ENCODE measurements at places on chromosomes 1 and 21.

- no peak for DNase-seq
Observed at GRCh38 chr1:23966973-23967493, 7.4 kb downstream of the PNRC2 start.

DNA sequence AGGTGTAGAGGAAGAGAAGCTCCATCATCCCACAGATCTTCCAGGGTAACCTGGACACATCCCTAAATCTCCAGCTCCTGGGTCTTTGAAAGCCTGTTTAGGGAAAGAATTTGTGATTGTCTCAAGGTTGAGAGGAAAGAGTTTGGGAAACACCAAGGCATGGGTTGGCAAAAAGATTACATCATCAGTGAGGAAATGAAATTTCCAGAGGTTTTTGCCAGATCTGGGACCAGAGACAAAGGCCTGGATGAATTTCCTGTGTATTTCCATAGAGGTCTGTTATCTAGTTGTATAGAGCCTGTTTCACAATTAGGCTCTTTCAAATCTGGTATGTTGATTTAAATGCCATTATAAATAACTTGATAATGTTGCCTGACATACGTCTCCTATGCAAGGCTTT is 82.3 kb downstream of the GPR89B start:
- DNase-seq: no peak

GRCh38 chr1:100699744-100700143 is 19.8 kb upstream of the VCAM1 start:
- no peak for DNase-seq

GRCh38 chr21:44965251-44966022 is 25.6 kb downstream of the SLX9 start:
- DNase-seq: no peak

DNA sequence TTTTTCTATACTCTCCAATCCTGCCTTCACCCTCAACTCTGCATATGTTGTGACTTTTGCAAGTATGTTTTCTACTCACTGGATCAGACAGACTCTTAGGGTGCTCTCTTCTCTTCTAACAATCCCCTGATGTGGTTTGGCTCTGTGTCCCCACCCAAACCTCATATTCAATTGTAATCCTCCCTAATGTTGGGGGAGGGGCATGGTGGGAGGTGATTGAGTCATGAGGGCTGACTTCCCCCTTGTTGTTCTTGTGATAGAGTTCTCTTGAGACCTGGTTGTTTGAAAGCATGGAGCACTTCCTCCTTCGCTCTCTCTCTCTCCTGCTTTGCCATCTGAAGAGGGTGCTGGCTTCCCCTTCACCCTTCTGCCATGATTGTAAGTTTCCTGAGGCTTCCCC is 148.9 kb upstream of the IGSF21 start:
- DNase-seq: no peak

- DNase-seq: no peak
Observed at GRCh38 chr1:204574865-204575163, 58.6 kb downstream of the MDM4 start.

DNA sequence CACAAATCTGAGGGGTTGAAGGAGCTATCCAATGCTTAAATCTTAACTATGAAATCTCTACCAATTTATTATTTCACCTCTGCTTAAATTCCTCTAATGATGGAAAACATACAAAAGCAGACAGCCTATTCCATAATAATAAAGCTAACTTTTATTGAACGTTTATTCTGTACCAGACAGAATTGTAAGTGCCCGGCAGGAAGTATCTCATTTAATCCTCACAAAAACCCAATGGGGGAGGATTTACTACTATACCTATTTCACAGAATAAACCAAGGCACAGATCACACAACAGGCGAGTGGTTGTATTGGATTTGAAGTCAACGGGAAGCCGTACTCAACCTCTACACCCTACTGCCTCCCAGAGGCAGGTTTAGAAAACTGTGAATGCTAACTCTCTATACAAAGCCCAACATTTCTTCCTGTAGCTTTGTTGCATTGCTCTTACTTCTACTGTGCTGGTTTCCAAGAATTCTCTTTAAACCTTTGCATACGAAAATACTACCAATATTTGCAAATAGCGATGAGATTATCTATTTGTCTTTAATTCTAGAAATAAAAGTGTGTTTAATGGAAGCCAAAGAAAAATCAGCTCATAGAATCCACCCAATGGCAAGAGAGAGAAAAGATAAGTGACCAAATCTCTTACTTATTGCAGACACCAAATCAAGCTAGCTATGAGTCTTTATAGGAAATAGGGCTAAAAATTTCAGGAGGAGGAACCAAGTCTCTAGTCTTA is 33.5 kb upstream of the C1orf53 start:
- peak; percentile 4 for DNase-seq

DNA sequence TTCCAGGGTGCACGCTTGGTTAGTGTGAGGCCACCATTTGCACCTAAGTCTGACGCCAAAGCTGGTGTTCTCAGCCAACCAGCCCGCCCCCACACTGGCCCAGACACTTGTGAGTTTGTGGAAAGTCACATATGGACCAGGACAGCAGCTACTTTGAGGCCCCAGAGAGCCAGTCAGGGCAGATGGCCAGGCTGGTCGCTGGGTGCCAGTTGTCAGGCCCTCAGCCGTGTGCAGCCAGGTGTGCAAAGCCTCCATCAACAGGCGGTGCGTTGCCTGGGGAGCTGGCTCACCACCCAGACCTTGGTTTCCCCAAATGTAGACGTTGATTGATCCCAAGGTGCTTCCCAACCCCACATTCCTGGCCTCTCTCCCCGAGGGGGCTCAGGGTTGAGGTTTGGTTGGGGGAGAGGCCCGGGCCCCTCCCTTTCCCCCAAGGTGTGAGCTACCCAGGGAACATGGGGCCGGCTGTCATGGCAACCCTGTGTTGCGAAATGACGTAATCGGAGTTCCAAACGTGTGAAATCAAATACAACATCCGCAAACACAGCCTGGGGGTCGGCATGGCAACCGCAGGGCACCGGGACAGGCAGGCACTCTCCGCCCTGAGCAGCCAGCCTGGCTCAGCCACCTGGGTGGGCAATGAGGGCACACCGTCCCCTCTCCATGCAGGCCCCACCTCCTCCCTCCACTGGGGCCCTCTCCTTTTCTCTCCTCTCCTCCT is 42.2 kb upstream of the WNT4 start:
- no peak for DNase-seq

- DNase-seq: no peak
Observed at GRCh38 chr1:151825204-151825603, 6.4 kb downstream of the RORC start.

DNA sequence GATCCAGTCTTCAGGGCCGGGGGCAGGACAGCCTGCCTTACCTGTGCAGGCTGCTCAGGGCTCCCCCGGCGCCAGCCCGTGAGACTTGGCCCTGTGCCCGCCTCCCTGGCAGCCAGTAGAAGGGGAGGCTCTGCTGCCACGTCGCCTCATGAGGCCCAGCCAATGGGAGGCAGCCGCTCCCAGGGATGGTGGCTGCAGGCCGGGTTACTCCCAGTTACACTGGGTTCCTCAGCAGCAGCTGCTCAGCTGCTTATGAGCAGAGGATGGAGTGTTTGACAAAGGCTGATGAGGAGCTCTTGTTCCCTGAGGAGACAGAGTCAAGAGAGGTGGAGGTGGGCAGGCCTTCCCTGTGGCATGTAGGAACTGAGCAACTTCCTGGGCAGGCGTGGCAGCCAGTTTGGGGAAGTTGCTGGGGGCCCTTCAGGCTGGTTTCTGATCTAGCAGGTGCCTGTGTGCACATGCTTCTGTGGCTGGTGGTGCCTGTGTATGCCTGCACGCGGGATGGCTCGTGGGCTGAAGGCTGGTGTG is 5.5 kb downstream of the MFSD2A start:
- DNase-seq: no peak

DNA sequence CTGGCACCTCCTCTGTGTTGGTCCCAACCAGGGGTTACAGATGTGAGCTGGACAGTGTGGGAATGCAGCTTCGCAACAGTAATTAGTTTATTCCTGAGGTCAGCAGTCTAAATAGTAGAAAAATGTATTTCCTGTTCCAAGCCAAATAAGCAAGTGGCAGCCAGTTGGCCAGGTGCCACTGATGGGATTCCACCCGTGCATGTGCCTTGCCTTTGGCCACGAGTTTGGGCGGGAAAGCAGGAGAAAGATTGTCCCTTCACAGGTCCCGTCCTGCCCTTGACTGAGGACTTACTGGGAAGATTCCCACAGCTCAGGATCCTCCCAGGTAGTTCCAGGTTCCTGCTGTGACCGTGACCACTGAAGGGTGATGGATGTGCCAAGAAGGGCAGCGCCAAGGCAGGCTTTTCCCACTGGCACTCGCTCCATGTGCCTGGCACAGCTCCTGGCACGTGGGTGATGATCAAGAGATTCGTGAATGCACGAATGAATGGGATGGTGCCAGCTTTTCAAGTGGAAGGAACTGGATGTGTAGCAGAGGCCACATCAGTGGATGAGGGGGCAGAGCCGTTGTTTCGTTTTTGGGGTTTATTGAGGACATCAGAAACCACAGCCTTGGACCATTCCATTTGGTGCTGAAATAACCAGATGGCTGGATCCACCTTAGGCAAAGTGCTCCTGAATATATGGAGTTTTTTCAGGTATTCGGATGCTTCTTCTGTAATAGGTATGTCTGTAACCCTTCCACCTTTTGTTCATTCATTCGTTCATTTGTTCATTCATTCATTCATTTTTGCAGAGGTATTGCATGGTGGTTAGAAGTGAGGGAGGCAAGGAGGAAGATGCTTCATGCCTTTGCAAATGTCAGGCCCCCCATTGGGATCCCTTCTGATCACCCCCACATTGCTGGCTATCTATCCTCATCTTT is 62.4 kb upstream of the WNT4 start:
- DNase-seq: no peak

- no peak for DNase-seq
Observed at GRCh38 chr1:3904006-3904842, 4.2 kb upstream of the C1orf174 start.

- no peak for DNase-seq
Observed at GRCh38 chr1:178573330-178573729, 60.4 kb downstream of the TEX35 start.

DNA sequence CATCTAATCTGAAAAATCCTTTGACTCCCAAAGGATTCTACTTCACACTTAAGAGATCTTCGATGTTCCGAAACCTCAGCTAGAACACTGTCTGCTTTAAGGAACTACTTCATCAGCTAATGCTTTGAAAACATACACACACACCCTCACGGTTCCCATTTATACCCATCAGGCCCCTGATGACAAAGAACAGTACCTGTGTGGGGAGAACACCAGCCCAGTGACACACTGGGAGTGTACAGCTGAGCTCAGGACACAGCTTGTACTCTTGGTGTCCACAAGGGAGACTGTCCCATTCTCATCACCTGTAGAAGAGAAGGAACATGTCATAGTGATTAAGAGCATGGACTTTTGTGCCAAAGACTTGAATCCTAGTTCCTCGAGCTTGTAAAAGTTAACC is 6.6 kb downstream of the WDR77 start:
- no peak for DNase-seq

All from stimulated activated CD4-positive, alpha-beta T cell treated with anti-CD3 and anti-CD28 coated beads, TNF-alpha, amount 100 ng/mL, for 1 hour (primary cell).